ENCODE measurements at places on chromosomes 11 and 22.

DNA sequence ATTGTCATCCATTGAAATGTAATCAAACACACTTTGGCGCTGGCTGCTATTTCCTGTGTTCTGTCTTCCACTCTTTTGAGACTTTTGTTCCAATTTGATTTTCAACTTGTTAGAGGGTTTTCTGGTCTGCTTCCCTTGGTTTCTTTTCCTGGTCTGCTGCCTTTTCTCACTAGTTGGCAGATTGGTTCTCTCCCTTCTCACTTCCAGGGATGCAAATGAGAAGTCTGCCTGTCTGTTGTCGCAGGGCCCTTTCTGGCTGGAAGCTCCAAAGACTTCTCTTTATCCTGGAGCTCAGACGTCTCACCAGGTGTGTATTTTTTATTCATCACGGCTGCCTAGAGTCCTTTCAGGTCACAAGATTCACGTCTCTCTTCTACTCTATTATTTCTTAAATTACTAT lies 84.0 kb downstream of the RPS6KA4 start:
- no peak for DNase-seq

DNA sequence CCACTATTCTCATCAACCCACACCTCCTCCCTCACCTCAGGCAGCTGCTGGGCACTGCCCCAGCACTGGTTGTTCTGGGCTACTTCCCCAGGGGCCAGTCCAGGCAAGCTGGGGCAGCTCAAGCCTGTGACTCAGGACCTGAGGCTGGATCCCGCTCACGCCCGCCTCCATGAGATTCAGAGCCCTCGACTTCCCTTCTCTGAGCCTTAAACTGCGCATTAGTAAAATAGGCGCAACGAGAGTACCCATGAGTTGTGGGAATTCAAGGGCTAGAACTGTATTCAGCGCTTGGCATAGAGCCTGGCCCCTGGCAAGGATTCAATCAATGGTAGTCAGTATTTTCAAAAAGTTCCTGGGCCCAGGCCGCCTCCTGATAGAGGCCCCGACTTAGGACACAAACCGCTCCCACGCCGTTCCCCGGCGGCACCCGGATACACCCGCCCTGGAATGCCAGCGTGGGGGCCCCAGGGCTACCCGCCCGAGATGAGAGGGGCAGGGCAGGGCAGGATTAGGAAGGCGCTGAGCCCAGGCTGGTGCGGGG lies 723 bp upstream of the CD82 start:
- DNase-seq, result peak; percentile 59

DNA sequence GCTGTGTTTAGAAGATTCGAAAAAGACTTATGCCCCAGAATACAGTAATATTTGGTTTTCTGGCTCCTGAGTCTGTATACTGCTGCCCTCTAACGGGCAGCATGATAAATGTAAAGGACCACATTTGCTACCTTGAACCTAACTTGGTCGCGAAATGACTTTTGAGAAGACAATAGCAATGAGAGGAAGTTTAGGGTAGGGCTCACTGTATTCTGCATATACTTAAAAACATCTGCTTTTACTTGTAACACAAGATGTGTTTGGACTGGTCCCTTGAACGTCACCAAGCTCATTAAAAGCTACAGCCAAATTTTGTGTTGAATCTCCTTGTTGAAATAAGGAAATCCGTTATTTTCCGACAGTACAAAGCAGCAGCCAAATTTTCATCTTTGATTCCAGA lies 309.1 kb downstream of the SWAP70 start:
- DNase-seq, result no peak

- no peak for DNase-seq
These were observed 73.4 kb upstream of the TTC12 start for GRCh38 chr11:113240790-113241635.

DNA sequence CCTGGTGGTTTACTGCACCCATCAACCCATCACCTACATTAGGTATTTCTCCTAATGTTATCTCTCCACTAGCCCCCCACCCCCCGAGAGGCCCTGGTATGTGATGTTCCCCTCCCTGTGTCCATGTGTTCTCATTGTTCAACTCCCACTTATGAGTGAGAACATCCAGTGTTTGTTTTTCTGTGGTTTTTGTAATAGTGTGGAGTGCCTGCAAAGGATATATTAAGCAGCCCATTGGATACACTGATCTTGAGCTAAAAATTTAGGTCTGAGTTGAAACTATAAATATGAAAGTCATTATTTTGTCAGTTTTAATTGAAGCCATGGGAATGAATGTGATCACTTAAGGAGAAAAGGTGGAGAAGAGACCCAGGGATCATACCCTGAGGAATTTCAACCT lies 23.0 kb downstream of the MRPL48 start:
- DNase-seq, result no peak

DNA sequence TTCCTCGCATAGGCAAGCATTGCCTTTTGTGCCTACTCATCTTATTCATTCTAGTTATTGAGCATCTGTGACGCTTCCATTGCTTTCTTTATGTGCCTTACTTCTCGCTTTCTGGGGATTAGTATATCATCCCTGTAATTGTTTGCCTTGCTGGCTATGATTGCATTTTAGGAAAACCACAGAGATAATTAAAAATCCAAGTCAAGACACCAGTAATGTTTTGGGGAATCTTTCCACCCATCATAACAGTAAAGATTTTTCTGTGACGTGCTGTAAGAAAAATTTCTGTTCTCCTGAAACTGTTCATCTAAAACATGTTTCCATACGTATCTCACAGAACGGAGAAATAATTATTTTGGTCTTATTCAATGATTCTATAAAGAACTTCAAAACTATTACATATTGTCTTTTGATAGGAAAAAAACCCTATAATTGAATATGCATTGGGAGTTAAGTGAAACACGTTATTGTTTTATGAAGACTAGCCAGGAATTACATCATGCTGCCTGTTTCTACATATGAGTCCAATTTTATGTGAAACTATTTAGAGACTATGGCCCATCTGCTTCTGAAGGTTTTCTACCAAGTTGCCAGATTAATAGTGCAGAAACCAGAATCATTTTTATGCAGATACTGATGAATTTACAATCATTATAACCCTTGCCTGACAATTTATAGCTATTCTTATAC lies 133.7 kb upstream of the FIBIN start:
- no peak for DNase-seq

GRCh38 chr11:57527056-57527631 lies 3.4 kb downstream of the TIMM10 start:
- peak; percentile 45 for DNase-seq

- no peak for DNase-seq
These were observed 276.8 kb downstream of the BRD1 start for GRCh38 chr22:49550766-49551362.

DNA sequence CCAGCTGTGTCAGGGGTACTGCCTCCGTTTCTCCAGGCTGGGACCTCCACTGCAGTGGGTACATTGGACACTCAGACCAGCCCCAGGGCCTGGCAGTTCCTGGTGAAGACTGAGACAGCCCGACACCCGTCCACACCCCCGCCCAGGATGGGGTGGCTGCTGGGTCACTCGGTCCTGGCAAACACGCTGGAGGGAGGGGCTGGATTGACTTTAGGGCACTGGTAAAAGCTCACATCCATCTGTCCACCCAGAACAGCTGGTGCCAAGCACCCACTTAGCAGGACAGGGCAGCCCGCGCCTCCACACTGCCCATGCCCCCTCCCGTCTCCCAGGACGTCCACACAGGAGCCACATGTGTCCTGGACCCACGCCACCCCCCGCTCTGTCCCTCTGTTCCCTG lies 10.7 kb upstream of the TBX1 start:
- no peak for DNase-seq

GRCh38 chr11:82465481-82465880 lies 268.2 kb downstream of the FAM181B start:
- no peak for DNase-seq

- DNase-seq, result no peak
These were observed 11.6 kb downstream of the OR4C5 start for GRCh38 chr11:48354677-48355076.

DNA sequence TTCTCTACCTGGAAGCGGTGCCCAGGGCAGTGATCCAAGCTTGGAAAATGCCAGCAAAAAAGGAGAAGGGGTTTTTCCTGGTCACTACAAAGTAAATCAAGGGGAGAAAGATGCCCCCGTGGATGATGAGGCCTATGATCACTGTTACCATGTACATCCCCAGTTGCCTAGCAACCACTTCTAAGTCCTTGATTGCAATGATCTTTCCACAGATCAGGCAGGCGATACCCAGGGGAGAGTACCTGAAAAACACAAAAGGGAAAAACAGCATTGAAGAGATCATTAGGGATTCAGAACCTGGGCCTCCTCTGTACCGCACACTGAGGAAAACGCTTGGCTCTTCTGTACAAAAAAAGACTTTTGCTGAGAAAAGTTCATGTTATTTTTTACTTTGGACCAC lies 127.1 kb downstream of the SLC1A2 start:
- DNase-seq, result no peak

- no peak for DNase-seq
These were observed 351.2 kb downstream of the OPCML start for GRCh38 chr11:133181066-133181465.

DNA sequence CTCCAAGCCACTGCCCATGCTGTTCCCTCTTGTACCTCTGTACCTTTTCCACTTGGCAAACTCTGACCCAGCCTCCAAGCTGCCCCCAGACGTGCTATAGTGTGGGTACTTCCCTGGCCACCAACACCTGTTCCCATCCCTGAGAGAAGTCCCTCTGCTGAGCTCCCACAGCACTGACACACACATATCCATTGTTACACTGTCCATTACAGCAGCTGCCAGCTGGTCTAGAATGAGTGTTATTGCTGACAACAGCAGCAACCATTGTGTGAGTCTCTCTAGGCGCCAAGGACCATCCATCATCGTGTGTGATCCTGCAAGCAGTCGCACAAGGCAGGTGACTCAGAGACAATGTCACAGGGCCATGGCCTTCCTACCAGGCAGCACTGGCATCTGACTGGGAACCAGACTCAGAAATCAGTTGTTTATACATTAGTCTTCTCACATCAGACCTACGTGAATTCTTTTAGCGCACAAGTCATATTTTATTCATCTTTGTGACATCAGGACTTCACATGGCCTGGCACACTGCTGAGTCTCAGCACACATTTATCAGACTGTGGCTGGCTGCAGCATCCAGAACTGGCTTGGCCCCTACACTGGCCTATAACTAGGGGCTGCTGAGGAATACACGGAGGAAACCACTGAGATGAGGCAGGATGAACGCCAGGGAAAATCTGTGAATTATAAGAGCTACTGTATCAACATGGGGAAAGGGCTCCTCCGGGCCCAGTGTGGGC lies 56.4 kb downstream of the SGSM3 start:
- peak; percentile 39 for DNase-seq

- no peak for DNase-seq
These were observed 18.7 kb downstream of the H19 start for GRCh38 chr11:1978720-1979473.

DNA sequence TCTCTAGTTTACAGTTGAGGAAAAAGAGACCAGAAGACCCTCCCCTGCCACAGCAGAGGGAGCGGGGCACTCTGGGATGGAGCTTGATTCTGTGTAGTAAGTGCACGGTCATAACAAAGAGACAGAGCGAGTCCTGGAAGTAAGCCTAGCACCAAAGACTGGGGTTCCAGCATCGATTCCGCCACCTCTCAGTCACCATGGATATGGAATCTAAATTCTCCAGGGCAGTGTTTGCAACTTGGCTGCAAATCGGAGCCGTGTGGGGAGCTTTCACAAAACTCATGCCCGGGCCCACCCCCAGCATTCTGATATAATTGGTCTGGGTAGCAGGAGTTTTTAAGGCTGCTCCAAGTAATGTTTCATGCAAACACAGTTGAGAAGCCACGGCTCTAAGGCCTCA lies 129.5 kb upstream of the OPCML start:
- DNase-seq, result peak; percentile 72

DNA sequence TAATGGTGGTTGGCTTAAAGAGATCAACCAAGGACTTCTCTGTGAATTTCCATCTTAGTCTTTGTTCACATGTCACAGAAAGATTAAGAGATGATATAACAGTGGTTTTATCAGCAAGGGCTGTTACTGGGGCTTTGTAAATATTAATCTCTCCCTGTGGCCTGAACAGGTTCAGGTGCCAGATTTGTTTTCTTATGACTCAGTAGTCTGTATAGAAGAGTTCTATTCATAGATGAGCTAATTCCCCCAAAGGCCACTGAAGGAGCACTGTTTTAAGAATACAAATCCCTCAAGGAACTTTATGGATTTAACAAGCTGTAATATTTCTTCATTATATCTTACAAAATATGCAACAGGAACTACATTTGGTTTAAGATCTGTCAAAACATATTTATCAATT lies 50.4 kb downstream of the TCP11L1 start:
- no peak for DNase-seq

GRCh38 chr11:105574974-105575373 lies 34.9 kb upstream of the GRIA4 start:
- no peak for DNase-seq

Measured in anterior cingulate cortex (tissue), 58 donors.